Activated CD8-positive, alpha-beta memory T cell treated with anti-CD3 and anti-CD28 coated beads, Interleukin-2, amount 10 ng/mL, durations not matched to agents 7 days and 5 days (primary cell): ENCODE measurements at places on chromosomes 3 and 15. TPM values are rescaled to one million over a fixed set of nuclear protein-coding genes. Genes with fewer than 3 reads are reported as not detected.
A peak's percentile ranks its signal among the peaks of the same experiment; 100 is the strongest.

Gene ATP13A5
- total RNA-seq, result not detected

DNA sequence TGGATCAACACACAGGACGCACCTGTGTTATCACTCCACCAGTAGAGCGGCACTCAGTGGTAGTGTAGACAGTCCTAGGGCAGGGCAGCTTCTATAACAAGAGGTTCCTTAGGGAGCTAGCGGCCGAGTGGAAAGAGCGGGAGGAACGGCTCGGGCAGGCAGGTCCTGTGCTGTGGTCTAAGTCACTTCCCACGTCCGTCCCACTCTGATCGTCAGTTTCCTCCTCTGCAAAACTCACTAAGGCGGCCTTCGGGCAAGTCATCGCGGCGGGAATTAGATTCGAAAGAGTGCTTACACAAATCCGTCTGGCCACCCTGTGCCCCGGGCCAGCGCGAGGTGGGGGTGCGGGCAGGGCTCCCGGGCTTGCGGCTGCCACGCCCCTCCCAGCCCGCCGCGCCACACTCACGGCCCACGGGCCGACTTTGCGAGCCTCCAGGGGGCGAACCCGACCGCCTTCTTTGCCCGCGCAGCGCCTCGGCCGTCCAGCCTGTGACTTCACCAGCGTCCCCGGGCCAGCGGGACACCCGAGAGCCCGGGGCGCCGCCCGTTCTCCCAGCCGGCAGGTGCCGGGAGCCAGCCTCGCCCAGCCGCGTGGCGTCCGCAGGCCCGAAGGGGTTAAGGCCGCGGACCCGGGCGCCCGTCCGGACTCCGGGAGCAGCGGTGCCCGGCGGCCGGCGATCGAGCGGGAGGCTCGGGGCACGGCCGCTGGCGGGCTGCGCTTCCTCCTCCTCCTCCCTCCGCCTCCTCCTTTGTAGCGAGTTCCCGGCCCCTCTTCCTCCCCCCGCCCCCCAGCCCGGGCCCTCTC is 416 bp upstream of the CORO2B start:
- no peak for DNase-seq
- peaks cover 7% of the 10 kb centered on the region for H3K4me1 ChIP-seq
- no peak overlapping the region for H3K27ac ChIP-seq
- peaks cover 54% of the 10 kb centered on the region for H3K27me3 ChIP-seq
- H3K4me3 ChIP-seq, result peak overlapping the region; percentile 50

DNA sequence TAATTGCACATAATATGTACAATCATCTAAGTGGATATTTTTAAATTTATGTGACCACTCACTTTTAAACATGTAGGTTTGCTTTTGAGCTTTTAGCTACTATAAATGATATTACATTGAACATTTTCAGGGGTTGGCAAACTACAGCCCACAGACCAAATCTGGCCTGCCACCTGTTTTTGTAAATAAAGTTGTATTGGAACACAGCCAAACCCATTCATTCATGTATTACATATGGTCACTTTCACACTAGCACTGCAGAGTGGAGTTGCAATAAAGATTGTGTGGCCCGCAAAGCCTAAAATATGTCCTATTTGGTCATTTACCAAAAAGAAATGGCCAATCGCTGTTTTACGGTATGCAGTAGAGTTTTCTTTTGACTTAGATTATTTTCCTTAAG is 21.2 kb downstream of the CMTM7 start:
- DNase-seq, result no peak
- H3K36me3 ChIP-seq, result peaks cover 9% of the 10 kb centered on the region
- H3K4me3 ChIP-seq, result no peak overlapping the region
- H3K27ac ChIP-seq, result no peak overlapping the region
- H3K27me3 ChIP-seq, result no peaks in the 10 kb centered on the region
- H3K4me1 ChIP-seq, result peaks cover 57% of the 10 kb centered on the region

DNA sequence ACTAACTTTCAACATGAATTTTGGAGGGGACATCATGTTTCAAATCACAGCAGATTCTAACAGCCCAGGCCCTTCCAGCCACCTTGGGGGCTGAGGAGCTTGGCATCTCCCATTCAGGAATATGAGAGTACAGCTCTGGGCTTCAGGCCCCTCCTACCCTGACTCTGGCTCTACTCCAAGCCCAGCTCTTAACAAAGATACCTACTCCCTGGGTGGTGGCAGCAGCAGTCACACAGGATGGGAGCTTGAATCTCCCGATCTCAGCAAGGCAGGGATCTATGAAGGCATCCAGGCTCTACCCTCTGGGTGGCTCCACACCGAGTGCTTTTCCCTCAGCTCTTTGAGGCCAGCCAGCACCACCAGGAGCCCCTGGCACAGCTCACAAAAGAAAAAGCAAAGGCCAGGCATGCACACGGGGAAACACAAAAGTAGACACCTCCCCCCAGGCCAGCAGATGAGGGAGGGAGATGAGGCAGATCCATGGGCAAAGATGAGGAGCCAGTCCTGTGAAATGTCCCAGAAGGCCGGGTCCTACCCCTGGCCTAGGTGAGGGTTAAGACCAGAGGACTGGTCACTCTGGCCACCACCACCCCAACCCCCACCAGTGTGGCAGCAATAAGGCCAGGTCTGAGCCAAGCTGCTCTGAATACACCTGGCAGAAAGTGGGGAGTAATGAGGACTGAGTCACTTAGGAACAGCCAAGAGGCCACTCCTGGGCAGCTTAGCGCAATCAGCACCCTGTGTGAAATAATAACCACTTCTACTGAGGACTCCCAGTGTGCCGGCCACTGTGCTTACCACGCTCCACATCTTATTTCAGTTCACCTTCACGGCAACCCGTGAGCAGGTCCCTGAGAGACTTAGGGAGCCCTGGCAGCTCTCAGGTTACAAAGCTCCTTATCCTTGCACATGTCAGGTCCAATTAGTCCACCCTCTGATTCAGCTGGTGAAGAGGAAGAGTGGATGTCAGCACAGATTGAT is 24.3 kb downstream of the PLA2G4F start:
- peak; percentile 31 for DNase-seq
- H3K4me3 ChIP-seq, result no peak overlapping the region
- no peak overlapping the region for H3K27ac ChIP-seq
- H3K36me3 ChIP-seq, result no peaks in the 10 kb centered on the region
- H3K4me1 ChIP-seq, result peaks cover 1% of the 10 kb centered on the region

- H3K4me3 ChIP-seq, result no peak overlapping the region
- DNase-seq, result no peak
- H3K36me3 ChIP-seq, result peaks cover 6% of the 10 kb centered on the region
Measured at GRCh38 chr3:43187836-43188479, 82.1 kb upstream of the POMGNT2 start.
